Large intestine (tissue), 12 donors: ENCODE measurements at places on chromosomes 5 and 9.

- DNase-seq, result peak; percentile 32
Measured at GRCh38 chr9:5195463-5195862, 10.0 kb upstream of the INSL6 start.

- DNase-seq, result no peak
Measured at GRCh38 chr9:9970514-9970913, 642.3 kb downstream of the PTPRD start.

DNA sequence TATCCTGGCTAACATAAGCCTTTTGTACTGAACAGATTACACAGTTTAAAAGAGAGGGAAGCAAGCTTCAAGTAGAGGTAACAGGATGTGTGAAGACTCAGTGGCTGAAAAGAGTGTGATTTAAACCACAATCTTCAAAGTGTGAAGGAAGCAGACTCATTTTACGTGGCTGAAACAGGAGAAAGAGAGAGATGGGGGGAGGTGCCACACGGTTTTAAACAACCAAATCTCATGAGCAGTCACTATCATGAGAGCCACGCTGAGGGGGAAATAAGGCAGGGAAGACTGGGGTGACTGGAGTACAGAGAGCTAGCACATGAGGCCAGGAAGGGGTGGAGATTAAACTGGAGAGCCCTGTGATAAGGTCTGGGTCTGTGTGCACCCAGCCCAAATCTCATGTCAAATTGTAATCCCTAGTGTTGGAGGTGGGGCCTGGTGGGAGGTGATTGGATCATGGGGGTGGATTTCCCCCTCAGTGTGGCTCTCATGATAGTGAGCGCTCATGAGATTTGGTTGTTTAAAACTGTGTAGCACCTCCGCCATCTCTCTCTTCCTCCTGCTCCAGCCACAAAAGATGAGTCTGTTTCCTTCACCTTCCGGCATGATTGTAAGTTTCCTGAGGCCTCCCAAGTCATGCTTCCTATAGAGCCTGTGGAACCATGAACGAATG lies 318.6 kb upstream of the CD180 start:
- no peak for DNase-seq

DNA sequence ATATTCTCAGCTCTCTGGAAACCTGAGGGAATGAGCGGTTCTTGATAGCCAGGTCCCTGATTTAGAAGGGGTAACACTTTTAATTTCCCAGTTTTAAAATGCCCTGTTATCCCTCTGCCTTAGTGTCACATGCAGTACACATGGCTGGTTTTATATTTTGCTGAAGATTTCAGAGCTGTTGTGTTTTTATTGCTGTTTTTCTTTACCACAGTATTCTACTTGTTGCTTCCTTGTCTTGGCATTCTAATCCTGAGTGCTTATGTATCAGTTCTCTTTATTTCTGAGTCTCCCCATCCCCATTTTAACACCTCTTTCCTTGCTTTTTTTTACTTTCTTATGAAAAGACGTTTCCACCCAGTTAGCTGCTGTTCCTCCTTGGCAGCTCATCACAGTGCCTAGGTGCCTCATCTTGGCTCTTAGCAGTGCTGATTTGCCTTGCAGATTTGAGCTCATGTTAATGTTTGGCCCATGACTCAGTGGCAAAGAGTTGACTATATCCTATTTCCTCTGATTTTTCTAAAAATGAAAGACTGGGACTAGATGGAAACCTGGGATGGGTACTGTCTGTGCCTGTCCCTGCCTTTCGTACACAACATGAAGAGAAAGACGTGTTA lies 3.7 kb downstream of the MTRR start:
- no peak for DNase-seq

DNA sequence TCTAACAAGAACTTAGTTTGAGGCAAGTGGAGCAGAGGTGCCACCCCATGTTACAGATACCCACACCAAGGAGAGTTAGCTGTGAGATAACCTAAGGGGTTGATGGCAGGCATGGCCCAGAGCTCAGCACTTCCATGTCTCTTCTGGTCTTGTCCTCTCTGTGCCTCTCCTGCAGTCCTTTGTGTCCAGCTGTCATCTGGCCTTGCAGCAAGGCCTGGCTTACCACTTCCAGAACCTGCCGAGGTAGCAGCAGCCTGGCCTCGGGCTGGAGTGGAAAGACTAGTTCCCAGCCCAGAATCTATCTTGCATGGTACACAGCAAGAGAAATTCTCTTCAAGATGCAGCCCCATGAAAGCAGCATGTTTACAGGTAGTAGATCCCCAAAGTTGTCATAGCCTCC lies 41.5 kb downstream of the PIP5K1B start:
- no peak for DNase-seq

- DNase-seq, result no peak
Measured at GRCh38 chr5:146744068-146744745, 134.3 kb downstream of the PPP2R2B start.

DNA sequence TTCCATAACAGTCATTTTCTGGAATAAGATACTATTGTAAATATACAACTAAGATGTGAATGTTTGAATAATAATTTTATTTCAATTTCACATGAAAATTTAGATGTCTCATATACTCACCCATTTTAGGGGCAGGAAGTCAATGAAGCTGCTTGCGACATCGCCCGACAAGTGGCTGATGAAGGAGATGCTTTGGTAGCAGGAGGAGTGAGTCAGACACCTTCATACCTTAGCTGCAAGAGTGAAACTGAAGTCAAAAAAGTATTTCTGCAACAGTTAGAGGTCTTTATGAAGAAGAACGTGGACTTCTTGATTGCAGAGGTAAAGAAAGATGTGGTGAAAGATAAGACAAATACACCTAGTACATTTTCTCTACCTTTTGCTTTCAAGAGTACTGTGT lies 8.6 kb downstream of the BHMT start:
- no peak for DNase-seq

DNA sequence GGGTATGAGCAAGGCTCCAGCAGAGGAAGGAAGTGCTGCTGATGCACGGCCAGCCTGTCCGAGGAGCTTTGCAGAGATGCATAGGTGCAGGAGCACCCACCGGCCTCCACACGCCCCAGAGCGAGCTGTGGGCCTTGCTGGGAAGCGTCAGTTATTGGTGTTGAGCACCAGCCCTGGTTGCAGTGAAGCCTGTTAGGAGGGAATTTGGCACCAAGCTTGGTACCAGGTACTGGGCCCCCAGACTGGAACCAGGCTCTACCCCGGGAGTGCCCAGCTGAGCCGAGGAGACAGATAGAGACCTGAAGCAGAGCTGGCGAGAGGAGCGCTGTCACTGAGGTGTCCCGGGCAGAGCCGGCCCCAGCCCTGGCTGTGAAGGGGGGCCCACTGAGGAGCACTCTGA lies 5.2 kb downstream of the TCF7 start:
- DNase-seq, result no peak

DNA sequence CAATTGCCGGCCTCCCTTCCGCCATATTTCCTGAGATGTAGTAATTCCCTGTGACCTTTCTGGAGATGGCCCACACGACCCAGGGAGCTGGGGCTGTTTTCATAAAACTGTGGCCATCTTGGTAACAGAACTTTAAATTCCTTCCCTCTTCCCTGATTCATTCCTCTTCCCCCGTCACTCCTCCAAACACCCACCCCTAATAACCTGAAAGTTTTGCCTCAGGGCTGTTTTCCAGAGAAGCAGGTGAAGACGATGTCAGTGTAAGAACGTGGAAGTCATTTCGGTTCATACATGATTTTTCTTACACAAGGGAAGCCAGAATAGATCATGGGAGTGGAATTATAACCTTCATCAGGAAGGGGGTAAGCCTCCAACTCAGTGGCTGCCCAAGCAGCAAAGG lies 40.6 kb upstream of the ANKH start:
- DNase-seq, result no peak

GRCh38 chr9:121075251-121076036 lies 689 bp downstream of the CNTRL start:
- DNase-seq, result no peak

DNA sequence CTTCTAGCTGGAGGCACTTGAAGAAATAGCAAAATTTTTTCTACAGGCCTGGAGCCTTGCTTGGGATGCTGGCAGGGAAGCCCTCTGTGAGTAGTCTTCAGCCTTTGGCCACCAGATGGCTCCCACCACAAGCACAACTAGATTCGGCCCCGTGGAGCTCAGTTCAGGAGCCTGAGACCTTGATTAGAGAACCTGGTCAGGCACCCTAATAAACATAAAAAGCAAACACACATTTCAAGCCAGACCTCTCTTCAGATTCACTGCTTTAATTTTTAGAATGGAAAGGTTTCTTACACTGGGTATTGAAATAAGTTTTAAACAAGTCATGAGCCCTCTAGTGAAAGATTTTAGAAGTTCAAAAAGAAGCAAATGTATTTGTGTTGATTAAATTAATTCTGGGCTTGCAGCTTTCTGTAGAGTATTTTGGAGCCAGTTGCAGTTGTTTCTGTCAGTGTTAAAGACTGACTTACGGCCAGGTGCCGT lies 41.4 kb downstream of the GLRX start:
- peak; percentile 71 for DNase-seq

DNA sequence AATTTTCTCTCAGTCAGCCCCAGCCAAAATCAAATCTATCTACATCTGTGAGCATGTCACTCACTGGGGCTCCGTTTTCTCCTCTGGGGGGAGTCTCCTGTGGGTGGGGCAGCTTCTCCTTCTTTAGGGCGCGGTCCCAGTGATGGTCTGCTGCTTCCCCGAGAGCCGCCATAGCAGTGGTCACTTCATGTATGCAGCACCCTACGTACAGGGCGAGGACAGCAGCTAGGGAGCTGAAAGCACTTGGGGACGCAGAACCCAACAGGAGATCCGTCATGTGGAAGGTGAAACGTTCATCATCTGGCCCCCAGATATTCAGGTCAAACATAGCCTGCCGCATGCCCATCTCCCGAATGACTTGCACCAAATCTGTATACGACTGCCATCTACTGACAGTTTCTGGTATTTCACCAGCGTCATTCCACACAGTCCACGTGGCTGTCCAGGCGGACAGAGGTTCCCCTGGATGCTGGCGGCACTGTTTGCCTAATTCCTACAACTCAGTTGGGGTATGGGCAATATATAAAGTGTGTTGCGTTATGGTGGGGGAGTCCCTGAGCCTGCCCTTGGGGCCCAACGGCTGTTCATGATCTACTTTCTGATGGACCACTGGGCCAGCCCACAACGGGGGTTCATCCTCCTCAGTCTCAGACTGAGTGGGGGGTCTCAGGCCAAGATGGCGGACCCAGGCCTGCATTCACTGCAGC lies 795.0 kb downstream of the EFNA5 start:
- DNase-seq, result no peak

GRCh38 chr5:84113246-84114105 lies 271.2 kb downstream of the EDIL3 start:
- no peak for DNase-seq

GRCh38 chr9:100308965-100309564 lies 43.7 kb downstream of the TEX10 start:
- DNase-seq, result no peak

DNA sequence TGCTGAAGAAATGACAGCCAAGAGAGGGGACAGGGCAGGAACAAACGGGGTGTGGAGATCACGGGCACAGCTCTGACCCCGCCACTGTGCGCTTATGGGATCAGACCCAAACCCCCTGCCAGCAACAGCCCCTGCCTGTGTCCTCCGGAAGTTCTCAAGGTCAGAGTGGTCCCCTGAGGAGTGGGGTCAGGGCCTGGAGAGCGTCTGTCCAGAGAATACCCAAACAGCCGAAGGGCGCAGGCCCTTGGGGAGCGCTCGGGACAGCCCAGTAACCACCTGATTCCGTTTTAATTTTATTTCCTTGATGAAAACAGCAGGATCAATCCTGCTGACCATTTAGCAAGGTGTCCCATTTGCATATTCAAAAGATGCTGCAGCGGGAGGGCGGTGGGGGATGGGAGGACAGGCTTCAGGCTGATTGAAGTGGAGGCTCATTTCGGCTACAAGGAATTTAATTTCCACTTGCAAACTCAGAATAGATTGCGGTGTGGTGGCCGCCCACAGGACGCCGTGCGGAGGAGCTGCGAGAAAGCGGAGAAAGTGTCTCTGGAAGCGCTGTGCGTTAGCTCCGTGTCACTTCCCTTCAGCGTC lies 32.6 kb upstream of the TMEM250 start:
- DNase-seq, result no peak

DNA sequence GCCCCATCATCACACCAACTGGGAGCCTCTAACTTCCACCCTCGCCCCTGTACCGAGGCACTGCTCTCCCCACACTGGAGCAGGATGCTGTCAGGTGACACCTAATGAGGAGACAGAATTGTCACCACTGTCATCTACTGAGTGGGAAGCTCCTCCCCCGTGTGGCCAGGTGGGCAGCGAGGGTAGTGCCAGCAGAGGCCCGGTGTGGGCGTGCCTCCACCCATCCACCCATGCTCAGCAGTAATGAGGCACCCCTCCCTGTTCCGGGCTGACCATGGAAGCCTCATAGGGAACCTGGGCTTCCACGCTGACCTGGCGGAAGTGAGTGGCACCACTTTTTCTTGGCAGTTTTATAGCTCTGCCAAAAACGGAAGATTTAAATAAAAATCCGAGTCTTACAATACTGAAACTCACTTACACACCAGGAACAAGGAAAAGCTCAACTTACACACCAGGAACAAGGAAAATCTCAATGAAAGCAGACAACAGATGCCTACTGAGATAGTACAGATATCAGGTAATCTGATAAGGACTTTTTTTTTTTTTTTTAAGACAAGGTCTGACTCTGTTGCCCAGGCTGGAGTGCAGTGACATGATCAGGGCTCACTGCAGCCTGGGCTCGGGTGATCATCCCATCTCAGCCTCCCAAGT lies 30.6 kb upstream of the ASS1 start:
- no peak for DNase-seq

GRCh38 chr9:107587191-107587963 lies 97.8 kb upstream of the KLF4 start:
- DNase-seq, result peak; percentile 97
